ELR (cell line): ENCODE measurements at places on chromosomes 1 and 21.

DNA sequence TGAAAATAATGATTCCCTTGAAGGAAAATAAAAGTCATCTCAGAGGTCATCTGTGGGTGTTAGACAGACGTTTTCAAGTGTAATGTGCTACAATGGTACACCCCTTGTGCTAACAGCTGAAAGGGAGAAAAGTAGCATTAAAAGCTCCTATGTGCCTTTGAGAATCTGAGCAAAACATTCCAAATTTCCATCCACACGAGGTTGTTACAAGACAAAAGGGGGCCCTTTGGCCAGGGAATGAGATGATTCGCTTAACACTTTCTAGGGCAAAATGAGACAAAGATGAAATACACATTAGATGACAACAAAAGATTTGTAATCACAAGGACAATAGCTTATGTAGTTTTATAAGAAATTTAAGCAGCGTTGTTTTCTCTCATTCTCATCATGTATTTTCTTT lies 303.6 kb downstream of the LMX1A start:
- no peak for DNase-seq

- DNase-seq = no peak
Measured at GRCh38 chr1:65216989-65217388, 69.0 kb downstream of the AK4 start.

- DNase-seq = peak; percentile 23
Measured at GRCh38 chr1:111197598-111198284, 2.7 kb downstream of the DENND2D start.

GRCh38 chr1:93979718-93980319 lies 70.6 kb upstream of the GCLM start:
- DNase-seq = no peak

GRCh38 chr1:241485145-241485544 lies 34.4 kb downstream of the FH start:
- DNase-seq = peak; percentile 17

- DNase-seq = no peak
Measured at GRCh38 chr1:150976401-150976821, 1.8 kb upstream of the CERS2 start.

- peak; percentile 34 for DNase-seq
Measured at GRCh38 chr1:39378377-39378776, 113.1 kb upstream of the BMP8A start.

DNA sequence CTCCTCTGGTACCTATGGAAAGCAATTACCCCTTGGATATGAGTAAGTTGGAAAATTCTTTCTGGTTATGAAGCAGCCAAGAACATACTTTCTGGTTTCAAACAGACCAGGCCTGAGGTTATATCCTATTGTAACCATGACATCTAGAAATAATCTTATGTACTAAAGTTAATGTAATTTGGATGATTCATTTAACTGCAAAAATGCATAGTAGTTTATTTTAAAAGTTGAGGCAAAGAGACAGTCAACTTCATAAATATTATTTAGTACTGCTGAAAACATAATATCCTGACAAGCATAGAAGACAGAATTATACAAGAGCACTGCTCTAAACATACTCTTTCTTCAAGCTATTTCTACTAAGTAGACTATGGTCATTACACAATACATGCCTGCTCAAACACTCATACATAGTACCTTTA lies 25.5 kb downstream of the ODF2L start:
- no peak for DNase-seq

DNA sequence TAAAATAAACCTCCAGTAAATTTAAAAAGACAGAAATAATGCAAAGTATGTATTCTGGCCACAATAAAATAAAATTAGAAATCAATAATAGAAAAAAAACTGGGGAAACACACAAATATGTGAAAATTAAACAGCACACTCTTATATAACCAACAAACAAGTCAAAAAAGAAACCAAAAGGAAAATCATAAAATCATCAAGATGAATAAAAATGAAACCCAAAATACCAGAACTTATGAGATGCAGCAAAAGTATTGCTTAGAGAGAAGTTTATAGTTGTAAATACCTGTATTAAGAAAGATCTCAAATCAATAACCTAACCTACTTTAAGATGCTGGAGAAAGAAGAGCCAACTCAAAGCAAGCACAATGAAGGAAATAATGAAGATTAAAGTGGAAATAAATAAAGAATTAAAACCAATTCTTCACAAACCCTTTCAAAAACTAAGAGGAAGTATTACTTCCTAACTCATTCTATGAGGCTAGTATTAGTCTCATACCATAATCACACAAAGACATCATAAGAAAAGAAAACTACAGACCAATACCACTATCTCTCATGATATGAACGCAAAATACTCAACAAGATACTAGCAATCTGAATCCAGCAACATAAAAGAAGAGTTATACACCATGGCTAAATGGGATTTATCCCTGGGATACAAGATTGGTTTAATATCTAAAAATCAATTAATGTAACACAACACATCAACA lies 6.4 kb upstream of the KRTAP10-3 start:
- no peak for DNase-seq

- DNase-seq = no peak
Measured at GRCh38 chr1:8704866-8705506, 112.5 kb downstream of the RERE start.

DNA sequence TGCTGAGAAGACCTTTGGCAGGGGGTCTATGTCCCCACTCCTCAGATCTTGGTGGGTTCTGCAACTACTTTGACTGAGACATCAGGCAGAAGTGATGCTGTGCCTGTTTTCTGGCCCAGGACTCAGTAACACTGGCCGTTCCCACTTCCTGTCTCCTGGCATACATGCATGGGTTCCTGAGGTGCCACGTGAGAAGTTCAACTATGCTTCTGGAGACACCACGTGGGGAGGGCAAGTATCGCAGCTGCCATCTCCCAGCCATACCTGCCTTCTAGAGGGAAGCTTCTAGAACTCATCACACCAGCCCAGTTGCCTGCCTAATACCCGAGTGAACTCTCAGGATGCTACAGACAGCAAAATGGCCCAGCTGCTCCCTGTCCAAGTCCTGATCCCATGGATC lies 65.8 kb downstream of the TRABD2B start:
- DNase-seq = peak; percentile 12

DNA sequence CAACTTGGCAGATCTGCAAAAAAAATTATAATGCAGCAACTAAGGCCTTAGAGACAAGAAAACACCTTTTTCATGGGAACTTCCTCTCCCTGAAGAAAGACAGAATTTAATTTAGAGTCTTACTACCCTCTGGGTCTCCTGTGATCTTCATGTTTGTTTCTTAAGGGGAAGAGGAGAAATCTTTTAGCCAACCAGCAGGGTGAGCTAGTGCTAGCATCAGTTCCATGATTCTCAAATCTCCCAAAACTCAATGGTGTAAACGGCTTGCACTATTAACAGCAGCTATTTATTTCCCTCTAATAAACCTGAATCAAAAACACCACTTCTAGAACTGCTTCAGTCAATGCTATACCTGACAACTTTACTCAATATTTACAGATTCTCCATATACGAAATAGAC lies 3.8 kb downstream of the ZNF644 start:
- peak; percentile 46 for DNase-seq

DNA sequence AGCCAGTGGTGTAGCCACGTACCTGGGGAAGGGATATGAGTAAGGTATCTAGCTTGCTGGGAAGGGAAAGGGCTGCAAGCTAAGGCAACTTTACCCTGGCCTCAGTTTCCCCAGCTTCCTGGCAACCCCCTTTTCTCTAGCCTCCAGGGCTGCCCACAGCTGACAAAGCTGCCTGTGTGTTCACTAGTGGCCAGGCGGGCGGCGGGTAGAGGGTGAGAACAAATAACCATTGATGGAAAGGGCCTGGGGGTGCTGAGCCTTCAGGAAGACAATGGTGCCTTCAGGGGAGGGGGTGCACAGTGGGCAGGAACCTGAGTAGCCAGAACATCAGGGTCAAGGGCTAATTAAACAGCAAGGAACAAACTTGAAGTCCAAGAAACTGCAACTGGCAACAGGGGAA lies 6.1 kb downstream of the CERS2 start:
- no peak for DNase-seq

DNA sequence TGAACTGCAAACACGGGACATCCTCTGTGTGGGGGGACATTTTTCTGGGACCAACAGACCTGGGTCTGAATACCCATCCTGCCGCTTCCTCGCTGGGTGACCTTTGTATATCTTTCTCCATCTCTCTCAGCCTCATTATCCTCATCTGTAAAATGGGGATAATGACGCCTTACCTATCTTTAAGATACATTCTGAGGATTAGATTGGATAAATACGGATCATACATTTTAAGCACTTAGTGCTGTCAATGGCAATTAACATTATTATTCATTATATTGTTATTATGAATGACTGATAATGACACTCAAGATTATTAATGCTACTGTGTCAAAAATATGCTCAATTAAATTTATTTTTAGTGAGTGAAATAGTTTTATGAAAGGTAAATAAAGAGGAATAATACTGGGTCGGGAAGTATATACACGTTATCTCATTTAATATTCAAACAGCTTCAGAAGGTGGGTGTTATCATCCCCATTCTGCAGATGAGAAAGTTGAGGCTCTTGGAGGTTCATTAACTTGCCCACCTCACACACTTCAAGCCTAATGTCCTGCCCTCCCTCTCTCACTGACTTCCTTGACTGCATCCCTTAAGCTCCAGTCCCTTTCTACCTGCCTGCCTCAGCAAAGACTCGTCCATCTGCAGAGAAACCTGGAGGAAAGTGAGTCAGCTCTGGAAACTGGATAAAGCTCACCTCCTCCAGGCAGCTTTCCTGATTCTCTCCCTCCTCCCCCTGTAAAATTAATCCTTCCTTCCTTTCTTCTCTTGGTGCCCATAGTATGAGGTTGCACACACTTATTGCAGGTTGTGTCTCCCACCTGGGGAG lies 120.7 kb upstream of the JUN start:
- no peak for DNase-seq

GRCh38 chr1:113439277-113439670 lies 49.0 kb downstream of the MAGI3 start:
- DNase-seq = no peak

GRCh38 chr1:229396585-229397206 lies 37.2 kb downstream of the ACTA1 start:
- DNase-seq = no peak

GRCh38 chr1:112754116-112754628 lies 39.0 kb upstream of the PPM1J start:
- DNase-seq = no peak

GRCh38 chr1:204076891-204077290 lies 4.0 kb downstream of the SOX13 start:
- no peak for DNase-seq

DNA sequence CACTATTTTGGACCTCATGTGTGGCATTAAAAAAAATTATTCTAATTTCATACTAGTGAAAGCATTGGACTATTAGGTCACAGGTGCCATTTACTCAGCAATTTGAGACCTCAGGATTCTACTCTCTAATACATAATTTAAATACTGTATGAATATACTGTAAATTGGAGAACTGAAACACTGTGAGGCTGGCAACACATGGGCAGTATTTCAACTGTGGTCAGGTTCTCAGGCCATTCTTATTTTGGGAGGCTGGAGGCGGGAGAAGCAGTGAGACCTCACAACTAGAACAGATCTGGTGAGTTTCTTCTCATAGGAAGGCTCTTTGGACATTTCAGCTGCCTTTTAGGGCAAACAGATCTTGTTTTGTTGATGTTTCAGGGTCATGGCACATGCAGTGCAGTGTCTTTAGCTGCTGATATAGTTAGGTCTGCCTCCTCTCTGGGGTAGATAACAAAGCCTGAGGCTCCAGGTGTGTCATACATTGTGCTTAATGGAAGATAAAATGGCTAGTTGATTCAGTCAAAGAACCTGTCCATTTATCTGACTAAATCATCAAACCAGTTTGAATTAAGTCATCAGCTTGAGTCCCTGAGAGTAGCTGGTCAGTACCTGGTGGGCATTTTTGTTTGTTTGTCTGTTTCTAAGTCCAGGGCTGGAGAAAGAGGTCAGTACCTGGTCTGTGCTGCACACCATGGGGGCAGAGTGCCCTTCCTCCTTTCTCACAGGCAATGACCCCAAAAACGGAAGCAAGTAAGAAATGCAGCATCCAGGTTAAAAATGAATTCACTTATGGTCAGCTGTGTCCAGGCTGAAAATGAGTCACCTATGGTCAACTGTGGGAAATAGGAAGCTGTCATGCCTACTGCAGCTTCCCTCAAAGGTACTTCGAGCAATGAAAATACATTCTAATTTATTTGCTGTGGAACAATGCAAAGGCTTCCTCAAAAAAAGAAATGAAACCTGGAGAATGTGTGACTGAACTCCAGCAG lies 216.2 kb downstream of the SDCCAG8 start:
- peak; percentile 35 for DNase-seq

DNA sequence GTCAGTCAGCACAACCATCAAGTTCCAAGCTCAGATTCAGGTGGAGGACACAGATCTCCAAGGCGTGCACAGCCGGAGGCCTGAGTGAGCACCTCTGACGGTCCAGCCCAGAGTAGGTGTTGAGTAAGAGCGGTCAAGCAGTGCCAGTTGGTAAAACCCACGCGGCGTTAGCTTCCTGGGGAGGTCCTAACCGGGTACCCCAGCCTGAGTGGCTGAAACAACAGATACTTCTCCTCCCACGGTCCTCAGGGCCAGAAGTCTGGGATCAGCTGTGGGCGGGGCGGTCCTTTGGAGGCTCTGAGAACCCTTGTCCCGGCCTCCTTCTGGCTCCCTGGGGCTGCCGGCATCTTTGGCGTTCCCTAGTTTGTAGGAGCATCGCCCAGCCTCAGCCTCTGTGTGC lies 94.4 kb downstream of the PRDM16 start:
- no peak for DNase-seq

DNA sequence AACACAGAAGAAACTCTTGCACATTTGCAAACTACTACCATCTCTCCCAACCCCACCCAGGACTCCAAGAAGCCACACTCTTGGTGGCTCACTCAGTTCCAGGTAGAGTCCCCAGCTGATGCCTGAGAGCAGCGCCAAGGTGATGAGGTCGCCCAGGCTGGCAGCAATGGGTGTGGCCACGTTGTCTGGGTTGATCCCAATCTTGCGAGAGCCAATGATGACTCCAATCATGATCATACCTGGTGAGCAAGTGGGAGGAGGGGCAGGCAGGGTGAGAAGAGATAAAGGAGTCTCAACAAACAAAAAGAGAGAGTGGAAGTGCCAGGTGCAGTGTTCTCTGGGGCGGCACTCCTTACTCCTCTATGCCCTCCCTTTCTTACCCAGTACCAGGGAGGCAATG lies 14.4 kb downstream of the SLC41A1 start:
- no peak for DNase-seq

DNA sequence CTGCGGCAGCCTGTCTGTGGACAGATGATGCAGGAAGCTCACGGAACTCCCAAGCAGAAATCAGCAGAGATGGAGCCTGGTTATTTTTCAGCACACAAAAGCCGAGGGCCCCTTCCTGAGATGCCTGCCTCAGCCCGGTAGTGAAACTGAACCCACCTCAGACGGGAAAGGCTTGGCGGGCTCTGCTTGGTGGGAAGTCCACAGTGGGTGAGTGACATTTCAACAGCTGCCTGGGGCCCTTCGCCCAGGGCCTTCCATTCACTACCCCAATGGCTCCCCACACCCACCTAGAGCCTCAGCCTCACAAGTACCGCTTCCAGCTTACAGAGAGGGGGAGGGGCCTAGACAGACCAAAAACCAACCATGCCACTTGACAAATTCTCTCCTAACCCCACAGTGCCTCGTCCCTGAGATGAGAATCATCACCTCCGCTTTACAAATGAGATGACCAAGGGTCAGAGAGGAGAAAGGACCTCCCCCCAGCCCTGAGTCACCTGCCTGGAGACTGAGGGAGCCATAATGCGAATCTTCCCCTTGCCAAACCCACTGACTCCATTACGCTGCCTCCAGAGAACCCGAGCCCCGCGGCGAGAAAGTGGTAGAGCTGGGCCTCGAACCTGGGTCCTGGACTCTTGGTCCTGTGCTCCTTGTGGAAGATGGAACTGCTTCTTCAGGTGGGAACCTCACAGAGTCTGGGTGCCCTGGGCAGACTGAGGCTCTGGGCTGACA lies 3.4 kb upstream of the ECE1 start:
- no peak for DNase-seq
